ENCODE measurements at places on chromosomes 16 and 17.
A peak's percentile ranks its signal among the peaks of the same experiment; 100 is the strongest.

DNA sequence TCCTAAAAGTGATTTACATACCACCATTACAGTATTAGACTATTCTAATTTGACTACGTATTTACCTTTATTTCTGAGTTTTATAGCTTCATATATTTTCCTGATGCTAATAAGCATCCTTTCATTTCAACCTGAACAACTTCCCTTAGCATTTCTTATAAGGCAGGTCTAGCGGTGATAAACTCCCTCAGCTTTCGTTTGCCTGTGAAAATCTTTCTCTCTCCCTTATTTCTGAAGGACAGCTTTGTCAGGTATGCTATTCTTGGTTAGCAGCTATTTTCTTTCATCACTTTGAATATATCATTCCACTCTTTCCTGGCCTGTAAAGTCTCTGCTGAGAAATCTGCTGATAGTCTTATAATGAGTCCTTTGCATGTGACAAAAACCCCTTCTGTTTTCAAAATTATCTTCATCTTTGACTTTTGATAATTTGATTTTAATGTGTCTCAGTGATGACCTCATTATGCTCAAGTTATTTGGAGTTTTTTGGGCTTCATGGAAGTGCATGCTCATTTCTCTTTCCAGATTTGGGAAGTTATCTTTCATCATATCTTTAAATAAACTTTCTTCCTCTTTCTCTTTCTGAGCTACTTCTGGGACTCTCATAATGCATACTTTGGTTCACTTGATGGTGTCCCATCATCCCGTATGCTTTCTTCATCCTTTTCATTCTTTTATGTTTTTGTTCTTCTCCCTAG lies 285.4 kb upstream of the PMFBP1 start:
- no peak for DNase-seq

- no peak for DNase-seq
These were observed 19.4 kb upstream of the PHOSPHO1 start for GRCh38 chr17:49249890-49250522.

- peak; percentile 82 for DNase-seq
These were observed 32.3 kb downstream of the RAP1GAP2 start for GRCh38 chr17:2828397-2829038.

- DNase-seq: no peak
These were observed 10.8 kb downstream of the POLR2C start for GRCh38 chr16:57473176-57473840.

GRCh38 chr17:55996826-55997225 lies 156.4 kb upstream of the ANKFN1 start:
- DNase-seq: no peak

DNA sequence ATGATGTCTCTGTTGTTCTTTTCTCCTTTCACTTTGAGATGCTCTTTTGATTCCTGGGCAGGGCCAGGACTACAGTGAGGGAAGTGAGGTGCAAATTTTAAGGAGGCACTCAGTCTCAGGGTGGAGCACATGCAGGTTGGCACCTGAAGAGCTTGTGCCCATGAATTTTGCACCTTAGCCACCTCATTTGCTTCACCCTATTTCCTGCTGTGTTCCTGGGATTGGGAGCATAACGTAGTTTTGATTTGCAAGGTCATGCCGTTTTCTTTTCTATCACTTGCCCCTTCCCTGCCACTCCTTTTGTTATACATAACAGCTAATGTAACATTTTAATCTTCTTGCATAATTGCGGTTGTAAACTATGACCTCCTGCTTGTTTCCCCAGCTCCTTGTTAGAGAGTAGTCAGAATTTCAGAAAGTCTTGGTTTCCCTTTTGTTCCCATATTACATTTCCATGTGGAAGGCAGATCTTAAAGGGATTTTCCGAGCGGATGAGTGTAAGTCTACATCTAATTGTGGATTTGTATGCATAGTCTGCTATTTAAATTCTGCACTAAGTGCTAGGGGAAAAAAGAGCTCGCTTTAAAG lies 9.8 kb downstream of the PMFBP1 start:
- no peak for DNase-seq

- no peak for DNase-seq
These were observed 22.1 kb downstream of the PMFBP1 start for GRCh38 chr16:72149676-72150464.

- DNase-seq: no peak
These were observed 5.9 kb upstream of the ARMC7 start for GRCh38 chr17:75103601-75104554.

DNA sequence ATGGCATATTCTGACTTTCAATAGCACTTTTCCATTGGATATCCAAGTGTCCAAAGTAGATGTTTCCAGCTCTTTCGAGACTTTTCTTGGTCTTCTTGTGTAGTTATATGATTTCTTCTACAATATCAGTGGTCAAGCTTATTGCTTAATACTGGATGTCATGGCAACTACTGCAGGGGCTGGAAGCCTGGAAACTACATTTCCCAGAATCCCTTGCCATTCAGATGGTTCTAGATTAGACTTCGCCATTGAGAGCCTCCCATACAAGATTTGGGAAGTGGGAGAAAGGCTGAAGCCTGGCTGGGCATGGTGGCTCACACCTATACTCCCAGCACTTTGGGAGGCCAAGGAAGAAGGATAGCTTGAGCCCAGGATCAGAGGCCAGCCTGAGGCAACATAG lies 153.6 kb downstream of the C16orf95 start:
- DNase-seq: no peak

DNA sequence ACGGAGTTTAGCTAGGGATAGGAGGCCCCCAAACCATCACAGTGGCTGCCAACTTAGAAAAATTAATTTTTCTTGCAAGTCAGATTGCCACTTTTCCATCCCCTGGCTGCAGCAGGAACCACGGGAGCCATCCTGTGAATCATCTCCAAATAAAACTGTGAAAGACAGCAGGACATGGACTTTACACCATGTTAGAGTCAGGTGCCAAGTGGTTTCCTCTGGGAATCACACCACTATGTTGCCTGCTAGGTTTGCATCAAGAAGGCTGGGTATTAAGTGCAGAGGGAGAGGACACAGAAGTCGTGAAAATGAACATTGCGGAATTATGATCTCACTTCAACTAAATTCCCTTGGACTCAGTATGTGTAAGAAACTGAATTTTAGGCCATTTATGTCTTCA lies 471.3 kb upstream of the GOT2 start:
- no peak for DNase-seq

DNA sequence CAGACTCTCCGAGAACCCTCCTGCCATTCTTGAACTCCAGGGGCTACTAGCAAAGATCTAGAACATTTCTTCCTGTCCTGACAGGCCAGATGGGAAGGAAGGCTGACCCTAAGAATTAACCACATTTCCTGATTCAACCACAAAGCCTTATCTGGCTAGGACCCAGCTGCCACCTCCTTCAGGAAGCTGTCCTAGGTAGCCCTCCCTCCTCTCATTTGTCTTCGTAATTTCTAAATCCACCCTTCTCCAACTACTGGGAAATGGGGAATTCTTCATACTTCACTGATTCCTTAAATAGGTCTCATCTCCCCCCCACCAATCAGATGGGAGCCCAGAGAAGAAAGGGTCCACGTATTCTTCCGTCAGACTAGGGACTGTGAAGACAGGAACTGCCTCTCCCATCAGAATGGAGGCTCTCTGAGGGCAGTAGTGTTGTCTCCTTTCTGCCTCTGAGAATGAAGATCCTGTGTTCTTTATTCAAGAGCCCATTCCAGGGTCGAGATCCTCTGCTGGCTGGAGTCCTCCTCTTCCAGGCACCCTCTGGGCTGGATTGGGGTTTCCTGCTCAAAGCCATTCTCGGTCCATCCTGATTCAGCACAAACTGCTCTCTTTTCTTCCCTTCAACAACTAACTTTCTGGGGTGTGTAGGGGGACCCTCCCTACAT lies 2.1 kb downstream of the SAMD14 start:
- DNase-seq: no peak

DNA sequence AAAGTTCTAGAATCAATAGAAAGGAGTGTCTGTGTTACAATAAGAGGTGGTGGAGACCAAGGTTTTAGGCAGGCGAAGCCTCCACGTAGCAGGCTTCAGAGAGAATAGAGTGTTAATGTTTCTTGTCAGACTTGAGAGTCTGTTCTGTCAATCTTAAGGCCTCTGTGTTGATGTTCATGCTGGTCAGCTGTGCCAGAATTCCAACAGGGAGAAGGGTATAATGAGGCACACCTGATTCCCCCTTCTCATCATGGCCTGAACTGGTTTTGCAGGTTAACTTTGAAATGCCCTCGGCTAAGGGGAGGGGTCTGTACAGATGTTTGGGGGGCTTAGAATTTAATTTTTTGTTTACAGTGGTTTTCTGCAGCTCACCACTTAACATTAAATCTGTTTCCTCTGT lies 46.0 kb downstream of the RNF112 start:
- no peak for DNase-seq

DNA sequence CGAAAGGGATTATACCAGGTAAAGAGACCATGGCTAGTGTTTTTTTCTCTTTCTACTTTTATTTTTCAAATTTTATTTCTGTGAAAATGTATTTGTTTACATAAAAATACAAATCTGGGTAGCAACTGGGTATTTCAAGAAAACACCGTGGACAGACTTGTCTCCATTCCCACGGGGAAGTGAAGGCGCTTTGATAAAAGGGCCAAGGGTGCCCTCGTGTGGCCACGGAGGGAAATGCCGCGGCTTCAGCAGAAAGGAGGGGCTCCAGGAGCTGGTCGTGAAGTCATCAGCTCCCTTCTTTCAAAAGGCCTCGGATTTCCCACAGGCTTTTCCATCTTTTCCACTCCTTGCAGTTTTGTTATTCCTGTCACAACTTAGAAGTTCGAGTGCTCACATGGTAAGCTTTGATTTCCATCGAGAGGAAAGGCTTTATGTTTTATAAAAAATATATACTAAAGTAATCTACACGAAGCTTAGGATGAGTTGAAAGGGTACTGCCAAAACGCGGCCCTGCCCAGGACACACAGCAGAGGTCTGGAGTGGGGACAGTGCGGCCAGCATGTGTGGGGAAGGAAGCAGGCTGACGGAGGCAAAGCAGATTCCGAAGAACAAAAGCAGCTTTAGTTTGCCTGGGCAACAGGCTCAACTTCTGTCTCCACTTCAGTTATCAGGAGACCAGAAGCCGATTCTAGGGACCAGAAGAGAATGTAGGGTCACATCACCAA lies 15.3 kb upstream of the MNT start:
- peak; percentile 88 for DNase-seq

GRCh38 chr17:21525464-21526130 lies 149.4 kb downstream of the KCNJ12 start:
- DNase-seq: no peak

GRCh38 chr17:60554377-60554788 lies 28.3 kb upstream of the APPBP2 start:
- DNase-seq: no peak

DNA sequence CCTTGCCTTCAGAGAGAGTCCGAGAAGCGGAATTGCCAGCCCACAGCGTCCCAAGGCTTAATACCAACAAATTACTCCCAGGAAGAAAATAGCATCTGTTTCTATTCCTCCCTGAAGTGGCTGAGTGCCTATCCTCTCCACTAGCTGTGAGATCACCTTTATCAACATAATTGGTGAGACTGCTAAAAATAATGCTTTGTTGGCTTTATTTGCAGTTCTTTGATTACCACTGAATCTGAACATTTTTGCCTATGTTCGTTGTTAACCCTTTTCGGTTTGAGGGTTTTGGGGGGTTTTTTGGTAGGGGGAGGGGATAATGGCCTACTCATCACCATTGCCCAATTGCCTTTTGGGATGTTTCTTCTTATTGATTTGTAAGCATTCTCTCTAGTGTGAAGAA lies 31.0 kb downstream of the MMP15 start:
- DNase-seq: no peak

GRCh38 chr16:81920498-81920897 lies 90.8 kb downstream of the SDR42E1 start:
- DNase-seq: no peak

DNA sequence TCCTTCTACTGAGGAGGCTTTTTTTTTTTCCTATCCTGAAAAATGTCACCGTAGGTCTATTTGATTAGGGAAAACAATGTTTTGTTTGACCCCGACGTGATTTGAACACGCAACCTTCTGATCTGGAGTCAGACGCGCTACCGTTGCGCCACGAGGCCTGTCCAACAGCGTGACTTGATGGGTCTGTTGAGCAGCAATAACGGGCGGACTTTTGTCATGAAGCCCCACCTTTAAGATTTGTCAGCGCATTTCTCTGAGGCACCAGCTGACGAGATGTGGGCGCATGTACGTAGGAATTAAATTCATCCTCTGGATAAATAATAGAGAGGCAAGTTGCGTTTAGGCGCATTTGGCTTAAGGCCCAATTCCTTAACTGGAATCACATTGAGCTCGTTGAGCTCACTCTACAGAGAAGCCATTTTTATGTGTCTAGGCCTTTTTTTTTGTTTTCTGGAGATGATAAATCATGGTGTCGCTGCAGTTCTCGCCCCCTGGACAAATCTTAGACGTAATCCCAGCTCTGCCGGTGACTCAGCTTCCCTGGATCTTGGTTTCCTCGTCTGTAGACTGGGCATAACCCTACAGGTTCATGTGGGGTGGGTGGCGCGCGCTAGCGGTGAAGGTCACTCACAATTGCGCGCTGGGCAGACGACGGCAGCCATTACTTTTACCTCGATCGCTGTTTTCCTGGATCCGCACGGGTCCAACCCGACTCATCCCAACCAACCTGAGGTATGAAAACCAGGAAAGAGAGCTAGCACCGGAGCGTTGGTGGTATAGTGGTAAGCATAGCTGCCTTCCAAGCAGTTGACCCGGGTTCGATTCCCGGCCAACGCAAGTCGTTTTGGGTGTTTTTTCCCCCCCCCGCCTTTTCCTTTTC lies 10.6 kb upstream of the AURKB start:
- peak; percentile 91 for DNase-seq

GRCh38 chr16:85612801-85613603 lies at the start of gene GSE1:
Gene GSE1 (plus strand): TSS chr16:85613322. CDS start chr16:85613392, 70 bp downstream.
- peak; percentile 85 for DNase-seq

GRCh38 chr17:28916302-28916934 lies 13.5 kb upstream of the DHRS13 start:
- DNase-seq: peak; percentile 54

DNA sequence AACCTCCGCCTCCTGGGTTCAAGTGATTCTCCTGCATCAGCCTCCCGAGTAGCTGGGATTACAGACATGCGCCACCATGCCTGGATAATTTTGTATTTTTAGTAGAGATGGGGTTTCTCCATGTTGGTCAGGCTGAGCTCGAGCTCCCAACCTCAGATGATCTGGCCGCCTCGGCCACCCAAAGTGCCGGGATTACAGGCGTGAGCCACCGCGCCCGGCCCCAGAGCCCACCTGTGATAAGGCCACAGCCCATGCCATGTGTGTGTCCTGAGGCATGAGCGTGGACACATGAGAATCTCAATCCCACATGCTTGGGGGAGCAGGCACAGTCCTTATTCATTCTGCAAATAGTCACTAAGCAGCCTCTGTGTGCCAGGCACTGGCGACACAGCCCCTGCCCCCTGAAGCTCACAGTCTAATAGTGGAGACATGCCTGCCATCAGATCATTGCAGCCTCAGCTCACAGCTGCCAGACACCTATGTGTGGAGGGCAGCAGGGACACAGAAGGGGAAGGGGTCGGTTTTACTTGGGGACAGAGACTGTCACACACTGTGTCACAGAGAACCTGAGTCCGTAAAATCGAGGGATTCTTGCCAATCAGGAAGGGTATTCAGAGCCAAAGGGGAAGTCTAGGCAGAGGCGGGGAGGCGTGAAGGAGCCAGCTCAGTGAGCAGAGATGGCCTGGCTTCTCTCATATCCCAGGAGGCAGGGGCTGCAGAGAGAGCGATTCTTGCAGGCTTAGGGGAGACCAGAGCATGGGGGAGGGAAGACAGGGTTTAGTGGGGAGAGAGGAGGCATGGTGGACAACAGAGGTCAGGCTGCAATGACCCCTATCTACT lies 9.4 kb upstream of the ABCC3 start:
- no peak for DNase-seq

Data from activated CD8-positive, alpha-beta T cell treated with anti-CD3 and anti-CD28 coated beads, Interleukin-2, amount 10 ng/mL, durations not matched to agents 7 days and 5 days (primary cell).